ENCODE measurements at places on chromosomes 13 and 19. TPM values are rescaled to one million over a fixed set of nuclear protein-coding genes. Genes with fewer than 3 reads are reported as not detected.

Gene TNFSF13B
- 36.6 TPM for total RNA-seq

Gene TMEM143
- 3.4 TPM for total RNA-seq

Gene ZNF98
- 0.21 TPM for total RNA-seq

Gene TSC22D1
- 61.5 TPM for total RNA-seq

Gene CLEC17A
- total RNA-seq, result 1.6 TPM

Gene CFAP97D2
- 0.94 TPM for total RNA-seq

Gene ZNF563
- 3.1 TPM for total RNA-seq

Gene PSG6
- not detected for total RNA-seq

Gene IER2
- 222 TPM for total RNA-seq

Gene LENG9
- 3.3 TPM for total RNA-seq

Gene B3GNT3
- total RNA-seq, result 0.10 TPM

Gene ZNF493
- 71.2 TPM for total RNA-seq

Gene SLC25A41
- total RNA-seq, result not detected

Gene NOTCH3
- total RNA-seq, result 0.31 TPM

Gene OR7D2
- total RNA-seq, result under 0.01 TPM

Gene PCSK4
- total RNA-seq, result 1.2 TPM

Gene CABP5
- total RNA-seq, result 4.0 TPM

Gene CHERP
- 7.2 TPM for total RNA-seq

Gene FSD1
- total RNA-seq, result 0.73 TPM

Gene ZNF723
- not detected for total RNA-seq

Gene C19orf73
- total RNA-seq, result 3.5 TPM

Gene IGFL2
- total RNA-seq, result not detected

Gene TUBB4A
- 0.10 TPM for total RNA-seq

Gene CERS1
- total RNA-seq, result not detected

Gene ZNF738
- total RNA-seq, result 4.2 TPM

Gene ZNF816
- 11.0 TPM for total RNA-seq

Gene PPP1R13L
- total RNA-seq, result 0.52 TPM

Gene ZNF468
- total RNA-seq, result 19.6 TPM

Gene SHC2
- 0.42 TPM for total RNA-seq

Gene PRSS57
- total RNA-seq, result 5.4 TPM

Gene ZNF8
- total RNA-seq, result 13.4 TPM

Gene RFPL4A
- not detected for total RNA-seq

Gene TJP3
- 5.7 TPM for total RNA-seq

Gene FAM32A
- total RNA-seq, result 84.5 TPM

Gene ZNF709
- 3.0 TPM for total RNA-seq

Gene HOMER3
- 18.9 TPM for total RNA-seq

Gene ZNF610
- 0.52 TPM for total RNA-seq

Gene ACP5
- 17.5 TPM for total RNA-seq

Measured in mononuclear cell (primary cell).